ENCODE measurements at places on chromosomes 12 and 14. TPM values are rescaled to one million over a fixed set of nuclear protein-coding genes. Genes with fewer than 3 reads are reported as not detected.
A peak's percentile ranks its signal among the peaks of the same experiment; 100 is the strongest.

DPPA3 gene
- total RNA-seq: not detected

RTL1 gene
- total RNA-seq: not detected

RD3L gene
- not detected for total RNA-seq

HOXC9 gene
- not detected for total RNA-seq

RALGAPA1 gene
- total RNA-seq: 44.5 TPM

DNA sequence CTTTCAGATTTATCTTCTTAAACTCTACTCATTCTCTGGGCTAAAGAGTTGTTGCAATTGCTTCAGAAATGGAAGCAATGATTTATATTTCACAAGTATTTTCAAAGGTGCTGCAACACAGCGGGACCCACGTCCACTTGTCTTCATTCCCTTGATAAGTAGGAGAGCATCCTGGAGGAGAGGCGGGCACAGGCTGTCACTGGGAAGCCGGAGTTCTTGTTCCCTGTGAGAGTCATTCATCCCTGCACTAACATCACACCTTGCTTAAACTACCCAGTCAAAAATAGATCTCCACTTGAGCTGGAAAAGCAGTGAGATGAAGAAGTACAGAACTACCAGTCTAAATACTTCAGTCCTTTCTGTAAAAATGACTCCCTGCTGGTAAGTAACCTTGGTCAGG is 160.5 kb upstream of the RASSF8 start:
- no peak for DNase-seq

- no peak for DNase-seq
Measured at GRCh38 chr14:84228702-84229101, 1301.2 kb upstream of the FLRT2 start.

- DNase-seq: peak; percentile 52
Measured at GRCh38 chr12:32125455-32126084, 18.9 kb downstream of the BICD1 start.

GRCh38 chr12:47231456-47231855 is 151.7 kb upstream of the AMIGO2 start:
- no peak for DNase-seq

DNA sequence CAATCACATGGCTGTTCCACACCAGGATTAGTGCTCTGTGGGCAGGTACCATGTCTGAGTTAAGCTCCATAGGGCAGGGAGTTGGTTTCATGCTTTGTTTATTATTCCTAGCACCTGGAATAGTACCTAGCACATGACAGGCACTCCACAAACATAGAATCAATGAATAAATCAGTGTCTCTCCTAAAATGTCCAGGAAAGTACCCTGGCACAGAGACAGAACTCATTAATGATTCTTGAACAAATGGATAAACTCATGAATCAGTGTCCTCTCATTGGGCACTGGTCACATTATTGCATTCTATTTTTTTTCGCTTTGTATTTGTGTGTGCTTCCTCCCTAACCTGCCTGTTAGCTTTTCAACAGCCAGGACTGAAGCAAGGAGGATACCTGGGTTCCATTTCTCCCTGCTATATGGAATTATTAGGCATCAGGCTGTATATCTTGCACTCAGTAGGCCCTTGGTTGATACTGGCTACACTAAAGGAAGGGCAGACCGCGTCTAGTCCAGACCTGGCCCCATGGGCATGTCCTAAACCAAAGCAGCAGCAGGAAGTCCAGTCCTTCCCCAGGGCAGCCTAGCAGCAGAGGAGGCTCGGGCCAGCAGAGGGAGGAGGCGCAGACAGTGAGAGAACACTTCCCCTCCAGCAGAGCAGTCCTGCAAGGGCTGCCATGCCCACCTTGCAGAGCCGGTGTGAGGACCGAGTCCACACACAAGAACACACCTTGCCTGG is 18.4 kb downstream of the HDAC7 start:
- no peak for DNase-seq

DNA sequence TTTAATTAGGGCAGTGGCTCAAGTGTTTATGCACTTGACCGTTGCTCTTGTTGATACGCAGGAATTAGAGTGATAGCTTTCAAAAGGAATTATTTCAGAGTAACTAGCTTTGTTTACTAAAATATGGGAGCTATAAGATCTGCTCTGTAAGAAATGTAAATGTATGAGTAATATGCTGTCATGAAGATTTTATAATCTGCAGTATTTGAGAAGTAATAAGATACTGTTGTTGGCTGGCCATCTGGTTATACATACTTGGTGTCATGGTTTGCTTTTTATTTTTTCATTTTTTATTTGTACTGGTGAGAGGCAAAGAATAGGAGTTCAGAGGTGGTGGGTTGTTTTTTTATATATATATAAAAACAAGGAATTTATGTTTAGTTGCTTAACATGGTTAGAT is 58.5 kb downstream of the PLXNC1 start:
- DNase-seq: peak; percentile 72

GRCh38 chr12:78316136-78316535 is 485.4 kb downstream of the NAV3 start:
- DNase-seq: no peak

GRCh38 chr14:35438910-35439713 is 34.6 kb upstream of the NFKBIA start:
- DNase-seq: no peak

GRCh38 chr14:75723716-75724115 is 62.7 kb downstream of the TTLL5 start:
- DNase-seq: no peak

DNA sequence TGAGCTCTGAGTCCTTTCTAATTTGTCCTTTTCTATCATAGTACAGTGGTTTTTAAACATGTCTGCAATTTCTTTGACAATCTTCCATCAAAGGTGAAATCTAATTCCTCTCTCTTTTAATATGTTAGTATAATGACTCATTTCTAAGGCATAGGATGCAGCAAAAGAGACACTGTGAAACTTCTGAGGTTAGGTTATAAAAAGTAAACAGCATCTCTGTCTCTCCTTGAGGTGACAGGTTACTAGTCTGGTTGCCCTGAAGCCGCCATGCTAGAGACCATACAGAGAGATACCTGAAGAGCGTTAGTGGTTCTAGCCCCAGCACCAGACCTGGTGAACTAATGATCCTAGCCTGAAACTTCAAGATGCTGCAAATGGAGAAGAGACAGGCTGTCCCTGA is 114.3 kb downstream of the PPM1A start:
- no peak for DNase-seq

- DNase-seq: no peak
Measured at GRCh38 chr14:94677747-94678146, 65.6 kb downstream of the SERPINA3 start.

- no peak for DNase-seq
Measured at GRCh38 chr12:105765053-105766014, 373.4 kb downstream of the NUAK1 start.

DNA sequence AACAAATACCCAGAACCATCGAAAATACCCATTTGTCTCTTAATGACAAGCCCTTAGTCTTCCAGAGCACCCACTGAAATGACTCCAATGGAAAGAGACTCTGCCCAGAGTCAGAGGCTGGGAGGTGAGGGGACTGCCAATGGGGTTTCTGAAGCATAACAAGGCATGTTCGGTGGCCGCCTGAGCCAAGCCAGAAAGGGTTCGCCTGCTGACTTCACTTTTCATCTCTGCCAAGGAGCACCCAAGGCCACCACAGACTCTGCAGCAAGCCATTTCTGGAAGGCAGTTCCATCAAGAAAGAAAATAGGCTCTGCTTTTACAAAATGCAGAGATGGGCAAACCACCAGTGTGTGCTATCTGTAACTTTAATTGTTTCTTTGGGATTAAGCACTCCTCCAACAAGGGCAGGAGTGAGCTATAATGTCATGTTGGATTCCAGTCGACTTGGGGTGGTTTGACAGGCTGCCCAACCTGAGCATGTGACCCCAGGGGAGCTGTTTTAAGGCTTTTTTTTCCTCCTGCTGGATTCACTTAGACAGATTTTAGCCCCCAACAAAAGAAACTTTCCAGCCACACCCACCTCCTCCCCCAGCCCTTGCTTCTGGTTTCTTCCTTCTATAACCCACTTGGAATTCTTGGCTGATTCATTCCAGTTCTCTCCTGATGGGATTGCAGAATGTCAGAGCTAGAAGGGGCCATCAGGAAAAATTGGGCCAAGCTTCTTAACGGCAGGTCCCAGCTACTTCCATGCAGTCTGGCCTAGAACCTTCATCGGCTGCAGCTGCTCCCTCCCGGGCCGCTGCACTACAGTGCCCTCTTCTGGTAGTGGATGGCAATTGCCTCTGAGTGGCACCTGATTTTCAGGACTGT is 24.1 kb downstream of the CKAP4 start:
- peak; percentile 47 for DNase-seq

DNA sequence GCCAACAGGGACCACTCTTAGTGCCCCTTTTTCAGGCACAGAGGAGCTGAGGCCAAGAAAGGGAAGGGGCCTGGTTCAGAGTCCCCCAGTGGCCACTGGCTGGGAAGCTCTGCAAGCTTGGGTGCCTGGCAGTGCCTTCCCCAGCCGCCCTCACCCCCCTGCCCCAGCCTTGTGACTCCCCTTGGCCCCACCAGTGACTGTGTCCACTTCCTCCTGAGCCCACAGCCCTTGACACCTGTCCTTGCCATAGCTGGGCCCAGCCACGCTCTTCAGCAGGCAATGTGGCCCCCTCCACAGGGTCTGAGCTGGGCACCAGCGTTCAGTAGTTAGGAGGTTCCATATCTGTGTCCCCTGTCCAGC is 19.0 kb upstream of the C14orf180 start:
- no peak for DNase-seq

GRCh38 chr12:14066021-14066420 is 84.6 kb upstream of the GRIN2B start:
- peak; percentile 85 for DNase-seq

- no peak for DNase-seq
Measured at GRCh38 chr14:25607192-25607591, 557.2 kb upstream of the STXBP6 start.
